ENCODE measurements at places on chromosomes 13 and 19.

DNA sequence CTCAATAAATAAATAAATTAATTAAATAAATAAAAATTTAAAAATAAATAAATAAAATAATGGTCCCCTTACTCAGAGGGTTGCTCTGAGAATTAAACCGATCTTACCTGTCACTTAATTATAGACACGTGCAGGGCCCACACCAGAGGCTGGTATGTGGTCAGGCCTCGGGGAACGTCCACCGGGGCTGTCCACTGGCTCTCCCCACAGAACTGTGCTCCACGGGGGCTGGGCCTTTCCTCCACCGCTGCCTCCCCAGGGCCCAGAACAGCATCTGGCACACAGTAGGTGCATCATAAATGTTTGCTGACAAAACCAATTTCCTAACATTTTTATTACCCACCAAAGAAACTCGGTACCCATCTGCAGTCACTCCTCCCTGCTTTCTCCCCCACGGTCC, 69.2 kb downstream of the CEBPG start:
- no peak for DNase-seq

DNA sequence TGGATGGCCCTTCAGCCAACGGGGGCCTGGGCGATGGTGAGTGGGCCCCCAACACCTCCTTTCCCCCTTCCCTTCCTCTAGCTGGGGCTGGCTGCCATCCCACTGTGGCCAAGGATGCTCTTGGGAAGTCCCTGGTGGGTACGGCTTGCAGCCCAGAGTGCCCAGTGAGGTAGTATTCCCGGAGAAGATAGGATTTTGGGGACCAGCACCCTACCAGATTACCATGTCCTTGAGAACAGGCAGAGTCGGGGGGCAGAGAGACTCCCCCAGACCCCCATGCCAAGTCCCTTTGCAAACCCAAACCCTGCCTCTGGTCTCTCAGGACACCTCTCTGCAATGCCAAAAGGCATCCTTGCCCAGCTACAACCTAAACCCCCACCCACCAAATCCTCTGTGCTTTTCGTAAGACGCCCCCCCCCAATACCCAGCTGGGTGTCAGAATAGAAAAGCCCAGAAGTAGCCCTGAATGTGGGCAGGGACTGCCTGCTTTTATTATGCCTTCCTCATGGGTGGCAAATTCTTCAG, 1.7 kb downstream of the HIF3A start:
- DNase-seq: no peak

- no peak for DNase-seq
These were observed 96.5 kb downstream of the DHRS12 start for GRCh38 chr13:51707461-51707860.

GRCh38 chr19:15424121-15424520, 5.3 kb upstream of the AKAP8L start:
- DNase-seq: no peak

DNA sequence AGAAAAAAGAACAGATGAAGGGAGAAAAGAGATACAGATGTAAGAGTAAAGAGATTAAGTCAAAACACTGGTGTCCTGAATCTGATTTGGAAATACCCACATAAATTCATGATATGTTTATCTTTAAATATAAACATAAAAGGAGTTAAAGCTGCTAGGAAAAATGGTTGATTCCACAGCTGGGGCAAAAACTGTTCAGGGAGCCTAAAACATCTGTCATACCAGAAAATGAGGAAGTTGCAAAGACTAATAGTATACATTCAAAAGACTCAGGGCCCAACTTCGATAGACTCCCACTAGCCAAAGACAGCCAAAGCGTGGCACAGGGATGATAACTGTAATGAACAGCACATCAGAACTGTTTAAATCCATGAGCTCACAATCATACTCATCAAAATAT, 62.0 kb downstream of the ABCC4 start:
- DNase-seq: no peak

- no peak for DNase-seq
These were observed 53.8 kb downstream of the F2RL3 start for GRCh38 chr19:16942583-16942982.

GRCh38 chr19:17599780-17600179, 44.3 kb downstream of the COLGALT1 start:
- DNase-seq: peak; percentile 10

- no peak for DNase-seq
These were observed 216.8 kb downstream of the TEX29 start for GRCh38 chr13:111537115-111537728.

DNA sequence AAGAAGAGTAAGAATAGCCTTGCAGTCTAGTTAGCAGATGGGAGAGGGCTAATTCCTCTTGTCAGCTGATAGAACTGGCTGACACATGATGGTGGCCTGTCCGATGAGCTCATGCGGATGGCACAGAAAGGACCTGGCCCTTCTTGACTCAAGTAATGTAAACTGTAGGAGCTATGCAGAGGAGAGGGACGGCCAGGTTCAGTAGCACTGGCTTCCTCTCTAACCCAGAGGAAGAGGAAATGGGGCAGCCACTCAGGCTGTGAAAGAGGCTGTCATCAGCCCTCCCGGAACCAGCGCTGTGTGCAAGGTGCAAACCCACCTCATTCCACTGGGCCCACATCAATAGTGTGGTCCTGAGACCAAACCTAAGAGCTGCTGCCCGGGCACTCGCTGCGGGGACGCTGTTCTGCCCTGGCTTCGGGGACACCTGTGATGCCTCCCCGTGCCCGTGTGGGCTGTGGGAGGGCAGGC, 30.8 kb upstream of the USE1 start:
- no peak for DNase-seq

- DNase-seq: peak; percentile 51
These were observed 22.3 kb downstream of the FAM216B start for GRCh38 chr13:42803563-42804204.

- DNase-seq: no peak
These were observed 32.8 kb downstream of the GSX1 start for GRCh38 chr13:27825072-27825471.

- no peak for DNase-seq
These were observed 611.0 kb upstream of the SGCG start for GRCh38 chr13:22569811-22570210.

DNA sequence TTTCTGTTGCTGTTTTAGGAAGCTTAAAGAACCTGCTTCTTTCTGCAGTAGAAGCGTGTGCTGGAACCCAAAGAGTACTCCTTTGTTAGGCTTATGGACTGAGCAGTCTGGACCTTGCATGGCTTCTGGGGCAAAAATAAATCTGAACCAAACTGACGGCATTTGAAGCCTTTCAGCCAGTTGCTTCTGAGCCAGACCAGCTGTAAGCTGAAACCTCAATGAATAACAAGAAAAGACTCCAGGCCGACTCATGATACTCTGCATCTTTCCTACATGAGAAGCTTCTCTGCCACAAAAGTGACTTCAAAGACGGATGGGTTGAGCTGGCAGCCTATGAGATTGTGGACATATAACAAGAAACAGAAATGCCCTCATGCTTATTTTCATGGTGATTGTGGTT, 103.1 kb downstream of the TNFRSF19 start:
- DNase-seq: peak; percentile 79

DNA sequence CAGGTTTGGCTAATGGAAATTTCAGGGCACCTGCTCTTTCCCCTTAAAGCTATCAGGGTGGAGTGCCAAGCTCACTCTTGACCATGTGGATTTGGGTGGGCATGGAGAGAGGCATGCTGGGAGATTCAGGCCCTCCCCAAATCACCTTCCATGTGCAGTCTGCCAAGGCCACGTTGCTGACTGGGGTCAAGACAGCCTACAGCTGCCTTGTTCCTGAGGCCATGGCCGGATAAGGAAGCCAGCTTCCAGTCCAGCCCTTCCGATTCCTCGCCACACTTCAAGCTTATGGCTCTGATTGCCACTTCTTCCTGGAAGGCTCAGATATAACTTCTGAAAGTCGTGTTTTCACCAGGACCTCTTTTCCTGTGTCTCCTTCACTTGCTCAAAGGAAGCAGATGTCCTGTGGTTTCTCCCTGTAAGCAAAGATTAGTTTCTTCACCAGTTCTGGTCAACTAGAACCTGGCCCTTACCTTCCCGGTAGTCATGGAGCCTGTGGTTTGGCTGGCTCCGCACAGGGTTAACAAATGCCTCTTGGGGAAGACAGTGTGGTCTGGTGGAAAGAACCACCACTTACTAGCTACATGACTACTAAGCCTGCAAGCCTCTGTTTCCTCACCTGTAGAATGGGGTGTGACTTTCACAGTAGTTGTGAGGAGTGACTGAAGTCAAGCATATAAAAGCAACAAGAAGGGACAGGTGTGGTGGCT, 16.1 kb upstream of the TPT1 start:
- DNase-seq: no peak

GRCh38 chr19:56309511-56310185, 5.0 kb downstream of the ZSCAN5A start:
- no peak for DNase-seq

DNA sequence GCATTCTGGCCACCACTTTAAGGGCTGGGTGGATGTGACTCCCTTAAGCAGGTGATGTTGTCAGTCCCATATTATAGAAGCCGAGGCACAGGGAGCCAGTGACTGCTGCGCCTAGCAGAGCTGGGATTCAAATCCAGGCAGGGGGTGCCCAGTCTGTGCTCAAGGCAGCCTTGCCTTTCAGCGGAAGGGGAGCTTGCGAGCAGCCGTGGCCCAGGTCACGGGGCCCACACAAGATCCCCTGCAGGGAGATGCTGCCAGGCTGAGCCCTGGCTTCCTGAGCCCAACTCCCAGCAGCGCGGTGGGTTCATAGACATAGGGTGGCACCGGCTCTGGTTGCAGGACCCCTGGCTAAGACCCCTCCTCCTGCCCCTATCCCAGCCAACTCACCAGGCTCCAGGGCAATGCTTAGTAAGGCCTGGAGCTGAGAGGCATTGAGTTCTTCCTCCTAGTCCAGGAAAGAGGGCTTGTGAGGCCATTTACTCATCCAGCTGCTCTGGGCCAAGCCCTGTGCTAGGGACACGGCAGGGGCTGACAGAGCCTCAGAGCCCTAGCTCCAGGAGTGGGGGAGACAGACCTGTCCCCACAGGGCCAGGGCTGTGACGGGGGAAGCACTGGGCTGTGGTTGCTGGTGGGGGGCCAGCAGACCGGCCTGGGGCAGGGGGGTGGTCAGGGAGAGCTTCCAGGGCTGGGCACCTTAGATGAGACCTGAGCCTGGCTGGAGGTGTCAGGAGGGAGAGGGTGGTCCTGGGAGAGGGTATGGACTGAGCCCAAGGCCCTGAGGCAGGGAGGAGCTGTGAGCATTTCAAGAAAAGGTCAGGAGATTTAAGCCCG, 9.6 kb downstream of the CAPN12 start:
- no peak for DNase-seq

GRCh38 chr13:59112221-59112718, 1051.5 kb downstream of the DIAPH3 start:
- DNase-seq: peak; percentile 75

- no peak for DNase-seq
These were observed 2318.0 kb downstream of the PCDH9 start for GRCh38 chr13:64912141-64912540.

- no peak for DNase-seq
These were observed 42.4 kb upstream of the RANBP3 start for GRCh38 chr19:6020166-6020882.

DNA sequence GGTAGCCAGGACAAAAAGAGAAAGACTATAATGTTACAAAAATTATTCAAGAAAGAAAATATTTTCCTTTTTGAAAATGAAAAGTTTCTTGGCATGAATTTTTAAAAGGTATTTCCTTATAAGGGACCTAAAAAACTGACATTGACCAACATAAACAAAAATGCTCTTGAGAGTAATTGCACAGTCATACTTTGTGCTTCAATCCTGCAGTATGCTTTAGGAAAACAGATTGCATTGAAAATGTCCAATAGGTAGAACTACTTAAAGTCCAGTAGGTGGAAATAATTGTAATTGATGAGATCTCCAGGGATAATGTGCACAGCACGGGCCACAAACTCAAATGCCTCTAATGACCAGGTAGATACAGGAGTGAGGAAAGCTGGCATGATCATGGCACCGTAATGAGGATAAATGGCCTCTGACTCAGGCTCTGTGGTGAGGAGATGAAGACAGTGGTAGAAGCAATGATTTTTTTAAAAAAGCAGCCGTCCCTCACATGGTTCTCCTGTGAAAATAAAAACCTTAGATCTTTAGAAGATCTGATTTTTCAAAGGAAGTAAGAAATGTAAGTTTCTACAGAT, 278.0 kb downstream of the ITGBL1 start:
- no peak for DNase-seq

DNA sequence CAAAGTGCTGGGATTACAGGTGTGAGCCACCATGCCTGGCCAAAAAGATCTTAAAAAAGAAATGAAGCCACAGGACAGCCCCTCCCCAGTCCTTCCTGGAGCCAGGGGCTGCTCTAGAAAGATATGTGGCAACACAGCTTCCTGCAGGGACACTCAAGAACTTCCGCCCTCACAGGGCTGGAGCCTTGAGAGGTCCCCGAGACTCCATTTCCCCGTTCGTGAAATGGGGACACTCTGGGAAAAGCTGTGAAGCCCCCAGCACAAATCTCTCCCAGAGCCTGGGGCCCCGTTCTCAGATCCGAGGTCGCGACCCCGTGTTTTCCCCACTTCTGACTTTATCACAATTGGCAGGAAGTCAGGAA, 2.5 kb upstream of the GPX4 start:
- DNase-seq: no peak

GRCh38 chr19:51567583-51567982, 3.5 kb upstream of the ZNF175 start:
- no peak for DNase-seq

GRCh38 chr13:76363682-76364289, 522.4 kb downstream of the KCTD12 start:
- DNase-seq: no peak

DNA sequence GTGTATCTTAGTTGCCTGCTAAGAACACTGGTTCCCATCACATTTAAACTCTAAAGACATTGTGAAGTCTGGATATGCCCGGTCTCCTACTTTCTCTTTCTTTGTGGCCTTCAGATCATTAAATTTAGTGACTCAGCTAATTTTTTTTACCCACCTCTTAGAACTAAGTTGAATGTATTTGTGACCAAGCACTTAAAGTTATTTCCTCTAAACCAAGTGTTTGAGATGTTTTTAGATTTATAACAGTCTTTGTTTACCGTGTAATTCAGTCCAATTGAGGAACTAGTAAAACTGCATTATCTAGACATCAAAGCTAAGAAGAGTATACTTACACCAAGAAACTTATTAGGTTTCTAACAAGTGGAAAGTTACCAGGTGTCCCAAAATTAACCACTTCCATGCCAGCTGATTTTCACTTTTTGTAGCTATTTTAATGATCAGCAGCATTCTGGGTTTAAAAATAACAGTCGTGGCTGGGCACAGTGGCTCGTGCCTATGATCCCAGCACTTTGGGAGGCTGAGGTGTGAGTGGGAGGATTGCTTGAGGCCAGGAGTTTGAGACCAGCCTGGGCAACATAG, 53.1 kb downstream of the ARHGAP35 start:
- DNase-seq: no peak
